Activated naive CD4-positive, alpha-beta T cell treated with Interleukin-2 at 50 U/mL for 16 hours (primary cell): ENCODE measurements at places on chromosomes 16 and 17.

DNA sequence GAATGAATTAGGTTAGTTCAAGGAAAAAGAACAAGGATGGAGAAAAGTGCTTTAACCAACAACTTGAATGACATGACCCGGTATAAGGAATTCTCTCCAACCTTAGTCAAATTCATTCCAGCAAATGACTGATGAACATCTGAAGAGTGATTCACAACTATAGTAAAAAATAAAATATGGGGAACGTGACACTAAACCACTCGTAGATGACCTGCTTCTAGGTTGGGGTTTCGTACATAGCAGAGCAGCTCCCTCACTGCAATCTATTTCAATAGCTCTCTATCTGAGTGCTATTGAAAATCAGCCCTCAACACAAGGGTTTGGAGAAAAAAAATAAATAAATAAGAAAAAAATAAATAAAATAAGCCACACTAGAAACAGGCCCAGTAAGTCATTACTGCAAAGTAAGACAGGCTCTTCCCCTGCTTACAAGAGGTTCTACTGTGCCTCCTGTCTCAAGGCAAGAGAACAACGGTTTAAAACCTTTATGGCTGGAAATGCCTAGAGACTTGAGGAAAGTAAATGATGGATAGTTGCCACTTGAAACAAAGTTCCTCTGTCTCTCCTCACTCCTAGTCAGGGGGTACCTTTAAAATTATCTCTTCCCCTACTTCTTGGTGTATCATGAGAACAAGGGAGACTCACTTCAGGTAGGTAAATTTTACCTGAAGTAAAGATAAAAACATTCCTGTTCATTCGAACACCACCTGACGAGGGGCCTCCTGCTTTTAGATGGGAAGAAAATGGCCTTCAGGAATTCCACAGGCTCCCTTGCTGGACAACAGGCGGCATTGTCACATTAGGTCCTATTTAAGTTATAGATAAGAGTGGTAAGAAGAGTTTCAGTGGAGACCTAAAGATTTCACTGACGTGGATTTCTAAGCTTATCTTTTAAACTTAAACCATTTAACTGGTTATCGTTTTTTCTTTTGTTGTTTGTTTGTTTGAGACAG is 20.5 kb downstream of the COG7 start:
- DNase-seq = no peak

- no peak for DNase-seq
Observed at GRCh38 chr17:48621410-48622392, 4.5 kb downstream of the HOXB9 start.

GRCh38 chr17:79721993-79722671 is 8.6 kb upstream of the ENPP7 start:
- DNase-seq = no peak

GRCh38 chr16:70685938-70686375 is at the start of gene MTSS2:
Gene MTSS2 (minus strand): TSS chr16:70686053. CDS start chr16:70685791, 262 bp downstream.
- DNase-seq = no peak

DNA sequence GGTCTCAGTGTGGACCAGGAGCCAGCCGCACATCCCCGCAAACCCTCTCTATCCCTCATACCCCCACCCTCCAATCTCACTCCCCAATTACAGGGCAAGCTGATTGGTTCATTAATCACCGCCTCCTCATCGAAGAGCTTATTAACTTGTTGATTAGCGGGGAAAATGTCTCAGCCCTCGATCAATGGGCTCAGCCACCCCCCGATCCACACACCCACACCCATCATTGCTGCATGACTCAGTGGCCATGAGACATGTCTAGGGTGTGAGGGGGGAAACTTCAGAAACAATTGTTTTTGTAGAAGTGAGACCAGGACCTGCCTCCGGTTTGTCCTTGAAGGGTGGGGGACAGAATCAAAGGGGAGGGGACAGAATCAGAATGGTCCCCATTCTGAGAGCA is 2.5 kb upstream of the PYY start:
- DNase-seq = no peak

GRCh38 chr17:33803199-33803685 is 451.8 kb upstream of the CCL2 start:
- DNase-seq = no peak

- no peak for DNase-seq
Observed at GRCh38 chr17:8914554-8914953, 47.1 kb upstream of the PIK3R6 start.

DNA sequence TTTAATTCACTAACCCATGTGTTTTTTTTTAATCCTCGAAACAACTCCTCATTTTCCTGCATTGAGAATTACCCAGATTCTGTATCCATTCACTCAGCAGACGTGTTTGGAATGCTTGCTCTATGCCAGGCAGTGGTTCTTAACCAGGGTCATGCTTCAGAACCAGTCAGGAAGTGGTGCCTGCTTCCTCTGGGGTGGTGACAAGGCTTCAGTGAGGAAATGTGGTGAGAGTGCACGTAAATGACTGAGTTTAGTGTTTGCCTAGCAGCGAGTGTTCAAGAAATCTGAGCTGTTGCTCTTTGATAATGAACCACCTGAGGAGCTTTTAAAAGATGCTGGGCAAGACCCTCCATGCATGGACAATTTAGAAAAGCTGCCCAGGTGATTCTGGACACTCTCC is 9.9 kb downstream of the ZFP90 start:
- DNase-seq = no peak

- peak; percentile 16 for DNase-seq
Observed at GRCh38 chr16:89845417-89845816, 17.1 kb downstream of the SPIRE2 start.

DNA sequence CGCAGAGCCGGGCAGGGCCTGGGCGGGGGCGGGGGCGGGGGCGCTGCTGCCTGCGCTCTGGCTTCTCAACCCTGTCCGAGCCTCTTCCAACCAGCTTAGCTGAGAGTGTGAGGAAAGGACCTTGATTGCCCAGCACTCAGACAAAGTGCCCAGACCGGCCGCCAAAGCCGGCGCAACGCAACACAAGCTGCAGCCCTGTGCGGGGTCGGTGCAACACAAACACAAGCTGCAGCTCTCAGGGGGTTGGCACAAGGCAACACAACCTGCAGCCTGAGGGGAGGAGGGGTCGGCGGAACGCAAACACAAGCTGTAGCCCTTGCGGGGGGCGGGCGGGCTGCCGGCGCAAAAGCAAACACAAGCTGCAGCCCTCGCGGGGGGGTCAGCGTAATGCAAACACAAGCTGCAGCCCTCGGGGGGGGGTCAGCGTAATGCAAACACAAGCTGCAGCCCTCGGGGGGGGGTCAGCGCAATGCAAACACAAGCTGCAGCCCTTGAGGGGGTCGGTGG is 60.0 kb downstream of the KLHDC4 start:
- DNase-seq = no peak

GRCh38 chr16:77499373-77500285 is 64.8 kb upstream of the ADAMTS18 start:
- DNase-seq = no peak

DNA sequence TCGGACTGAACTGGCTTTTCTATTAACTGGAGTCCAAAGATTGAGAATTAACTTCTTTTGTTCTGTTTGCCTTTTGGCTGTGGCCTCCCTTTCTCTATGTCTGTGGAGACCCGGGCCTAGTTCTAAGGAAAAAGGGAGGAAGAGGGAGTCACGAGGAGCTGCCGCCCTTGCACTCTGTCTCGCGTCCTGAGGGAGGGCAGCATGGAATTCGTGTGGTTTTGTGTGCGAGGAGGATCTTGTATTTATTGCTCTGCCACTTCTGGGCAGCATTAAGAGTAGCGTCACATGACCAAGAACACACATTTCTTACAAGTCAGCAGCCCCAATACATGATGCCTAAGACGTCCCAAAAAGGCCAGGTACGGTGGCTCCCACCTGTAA is 23.6 kb downstream of the METTL22 start:
- DNase-seq = no peak

DNA sequence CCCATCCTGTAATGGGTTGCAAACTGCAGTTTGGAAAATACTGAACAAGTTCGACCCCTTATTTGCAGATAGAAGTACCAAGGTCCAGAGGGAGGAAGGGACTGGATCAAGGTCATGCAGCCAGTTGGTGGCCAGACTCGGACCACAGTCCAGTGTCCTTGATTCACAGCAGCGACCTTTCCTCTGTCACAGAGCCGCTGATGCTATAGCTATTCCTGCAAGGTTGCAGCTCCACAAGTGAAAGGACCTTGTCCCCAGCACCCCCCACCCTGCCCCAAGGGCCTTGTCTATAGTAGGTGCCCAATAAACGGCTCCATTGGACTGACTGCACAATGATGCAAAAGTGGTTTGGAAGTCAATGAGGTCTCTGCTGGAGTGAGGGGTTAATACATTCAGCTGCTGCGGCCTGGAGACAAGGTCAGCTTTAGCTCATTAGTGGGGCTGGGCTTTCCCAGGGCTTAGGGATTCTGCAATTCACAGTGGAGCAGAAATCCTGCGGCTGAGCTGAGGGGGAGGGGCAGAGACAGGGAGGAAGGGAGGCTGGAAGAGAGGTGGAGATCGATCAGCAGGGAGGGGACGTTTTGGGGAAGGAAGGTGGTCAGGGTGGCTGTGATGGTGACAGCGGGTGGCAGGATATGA is 13.4 kb upstream of the CRHR1 start:
- no peak for DNase-seq

DNA sequence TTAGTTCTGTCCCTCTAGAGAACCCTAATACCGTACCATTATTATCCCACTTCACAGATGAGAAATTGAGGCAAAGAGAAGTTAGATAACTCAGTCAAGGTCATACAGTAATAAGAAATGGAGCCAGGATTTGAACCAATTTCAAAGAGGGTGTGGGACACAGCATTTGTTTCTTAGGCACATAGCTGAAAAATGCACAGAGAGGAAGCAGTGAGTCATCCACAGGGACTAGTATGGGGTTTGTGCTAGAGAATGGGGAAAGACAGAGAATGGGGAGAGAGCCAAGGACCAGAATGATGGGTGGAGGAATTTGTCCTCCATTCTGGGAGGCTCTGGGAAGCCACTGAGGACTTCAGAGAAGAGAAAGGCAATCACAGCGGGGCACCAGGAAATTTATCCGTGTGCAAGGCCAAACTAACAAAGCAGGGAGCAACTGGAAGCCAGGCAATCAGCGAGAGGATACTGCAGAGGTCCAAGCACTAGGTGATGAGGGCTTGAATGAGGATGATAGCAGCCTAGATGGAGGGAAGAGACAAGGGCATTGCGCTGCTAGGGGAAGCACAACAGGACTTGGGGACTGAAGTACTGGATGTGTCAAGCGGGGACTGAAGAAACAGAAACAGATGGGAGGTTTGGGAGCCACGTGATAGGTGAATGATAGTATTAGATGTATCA is 78.1 kb upstream of the ZFHX3 start:
- DNase-seq = no peak

DNA sequence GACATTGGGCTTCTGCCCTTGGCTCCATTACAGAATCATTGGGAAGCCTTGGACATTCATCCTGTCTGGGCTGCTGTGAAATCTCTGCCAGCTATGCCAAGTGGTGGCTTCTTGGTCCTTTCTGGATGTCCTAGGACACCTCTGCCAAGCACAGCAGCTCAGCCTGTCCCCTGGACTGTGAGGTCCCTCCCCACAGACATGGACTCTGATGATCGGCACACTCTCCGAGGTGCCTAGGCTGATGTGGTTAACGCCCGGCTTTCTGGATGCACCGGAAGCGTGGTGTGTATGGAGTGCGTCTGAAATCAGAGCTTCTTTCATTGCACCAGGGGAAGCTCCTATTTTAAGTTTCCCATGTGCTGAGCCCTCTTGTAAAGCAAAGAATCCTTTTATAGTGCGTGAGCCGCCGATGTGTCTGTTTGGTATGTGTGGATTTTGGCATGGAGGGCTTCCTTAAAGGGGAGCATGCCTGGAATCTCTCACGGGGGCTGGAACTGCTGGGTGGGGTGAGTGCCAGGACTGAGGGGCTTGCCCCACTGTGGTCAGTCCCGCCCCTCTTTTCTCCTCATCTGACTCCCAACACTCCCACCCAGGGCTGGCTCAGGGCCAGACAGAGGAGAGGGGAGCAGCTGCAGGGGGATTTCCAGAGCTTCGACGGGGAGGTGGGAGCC is 7.0 kb upstream of the ARHGAP23 start:
- no peak for DNase-seq

GRCh38 chr17:7173687-7174602 is 5.2 kb downstream of the ASGR1 start:
- peak; percentile 51 for DNase-seq

DNA sequence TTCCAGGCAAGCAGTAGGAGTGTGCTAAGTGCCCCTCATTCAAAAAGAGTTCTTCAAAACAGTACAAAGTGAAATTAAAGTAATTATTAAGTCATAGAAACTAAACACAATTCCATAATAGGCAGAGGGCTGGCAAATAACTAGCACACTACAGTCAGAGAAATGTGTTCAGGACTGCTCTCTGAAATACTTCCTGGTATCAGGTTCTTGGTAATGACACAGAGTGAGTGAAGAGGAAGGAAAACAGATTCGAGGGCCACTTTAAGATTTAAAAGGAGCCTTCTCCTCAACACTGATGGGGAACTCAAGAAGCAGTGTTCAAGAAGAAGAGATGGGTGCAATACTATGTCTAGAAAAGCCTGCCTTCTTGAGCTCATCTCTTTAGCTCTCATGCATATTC is 139.2 kb downstream of the TOX3 start:
- DNase-seq = no peak

DNA sequence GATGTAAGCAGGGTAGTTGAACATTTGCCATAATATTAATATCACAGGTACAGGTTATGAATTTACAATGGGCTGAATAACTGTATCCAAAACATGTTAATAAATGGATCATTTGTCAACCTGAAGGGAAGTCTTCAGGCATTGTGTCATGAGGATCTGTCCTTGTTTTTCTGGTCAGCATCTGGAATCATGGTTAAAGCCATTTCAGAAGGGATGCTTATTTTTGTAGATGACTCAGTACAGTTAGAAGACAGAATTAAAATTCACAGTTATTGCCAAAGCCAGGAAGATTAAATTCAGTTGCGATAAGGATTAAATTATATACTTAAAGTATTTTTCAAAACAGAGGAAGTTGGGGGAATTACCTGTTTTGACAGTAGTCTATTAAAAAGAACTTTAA is 8.0 kb downstream of the PSMD11 start:
- DNase-seq = no peak

- no peak for DNase-seq
Observed at GRCh38 chr17:50125420-50125997, 4.5 kb downstream of the SAMD14 start.

DNA sequence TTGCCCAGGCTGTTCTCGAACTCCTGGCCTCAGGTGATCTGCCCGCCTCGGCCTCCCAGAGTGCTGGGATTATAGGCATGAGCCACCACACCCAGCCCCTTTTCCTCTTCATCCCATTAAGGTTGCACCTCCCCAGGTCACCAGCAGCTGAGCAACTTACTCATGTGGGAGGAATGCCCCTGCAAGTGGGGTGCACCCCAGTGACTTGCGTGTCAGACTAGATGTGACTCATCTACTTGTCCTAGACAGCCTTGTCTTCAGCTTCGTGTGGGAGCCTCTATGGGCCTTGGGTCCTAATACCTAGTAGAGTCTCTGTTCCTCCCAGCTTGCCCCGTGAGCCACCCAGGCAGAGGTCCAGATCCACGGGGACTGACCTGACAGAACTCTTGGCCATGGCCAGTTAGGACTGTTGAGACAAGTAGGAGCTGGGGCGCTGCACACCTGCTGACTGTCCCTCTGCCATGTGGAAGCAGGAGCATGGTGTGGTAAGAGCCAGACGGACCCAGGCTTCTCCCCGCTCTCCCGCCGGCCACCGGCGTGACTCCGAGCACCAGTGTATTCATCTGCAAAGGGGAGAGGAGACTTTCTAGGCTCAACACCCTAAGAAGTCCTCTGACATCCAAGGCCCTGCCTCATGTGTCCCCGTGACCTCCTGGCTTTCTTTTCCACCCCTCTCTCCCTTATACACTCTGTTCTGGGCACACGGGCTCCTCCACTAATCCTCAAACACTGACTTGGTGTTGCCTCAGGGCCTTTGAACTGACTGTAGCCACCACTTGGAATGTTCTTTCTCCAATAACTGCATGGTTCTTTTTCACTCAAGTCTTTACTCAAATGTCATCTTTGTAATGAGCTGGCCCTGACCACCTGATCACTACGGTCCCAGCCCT is 11.6 kb upstream of the CBX4 start:
- DNase-seq = peak; percentile 17
